Right hindlimb (tissue), 1 donor: ENCODE measurements at places on chromosomes 5 and 9.

- DNase-seq: peak; percentile 70
These were observed 320.2 kb downstream of the NFIB start for GRCh38 chr9:13993632-13994185.

DNA sequence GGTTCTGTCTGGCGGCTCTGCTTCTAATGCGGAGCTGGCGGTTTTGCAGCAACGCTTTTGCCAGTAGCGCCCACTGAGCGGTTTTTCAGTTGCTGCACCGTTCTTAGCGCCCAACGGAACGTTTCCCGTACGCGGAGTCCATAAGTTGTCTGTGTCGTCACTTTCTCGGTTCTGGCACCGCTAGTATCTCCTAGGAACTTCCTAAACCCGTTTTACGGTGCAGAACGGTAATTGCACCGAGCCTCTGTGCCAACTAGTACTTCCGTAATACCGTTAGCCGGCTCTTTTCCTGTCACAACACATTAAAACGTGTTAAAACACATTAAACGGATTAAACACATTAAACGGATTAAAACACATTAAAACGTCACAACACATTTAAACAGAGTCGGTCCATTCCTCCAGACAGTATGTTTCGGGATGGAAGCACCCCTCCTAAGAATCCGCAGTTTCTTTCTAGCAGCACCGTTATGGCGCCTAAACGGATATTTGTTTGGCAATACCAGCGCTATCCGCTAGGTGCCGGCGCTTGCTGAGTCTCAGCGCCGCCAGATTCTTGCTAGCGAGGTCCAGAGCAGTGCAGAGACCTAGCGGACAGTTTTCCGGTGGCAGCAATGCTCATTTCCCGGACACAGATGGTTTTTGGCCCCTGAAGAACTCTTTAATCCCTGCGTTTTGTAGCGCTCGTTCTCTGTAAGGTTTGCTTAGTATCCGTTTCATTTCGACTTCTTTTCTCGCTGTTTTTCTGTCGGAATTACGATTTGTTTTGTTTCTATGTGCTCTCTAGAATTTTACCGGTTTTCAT, 45.4 kb downstream of the ANXA2R start:
- DNase-seq: peak; percentile 92

DNA sequence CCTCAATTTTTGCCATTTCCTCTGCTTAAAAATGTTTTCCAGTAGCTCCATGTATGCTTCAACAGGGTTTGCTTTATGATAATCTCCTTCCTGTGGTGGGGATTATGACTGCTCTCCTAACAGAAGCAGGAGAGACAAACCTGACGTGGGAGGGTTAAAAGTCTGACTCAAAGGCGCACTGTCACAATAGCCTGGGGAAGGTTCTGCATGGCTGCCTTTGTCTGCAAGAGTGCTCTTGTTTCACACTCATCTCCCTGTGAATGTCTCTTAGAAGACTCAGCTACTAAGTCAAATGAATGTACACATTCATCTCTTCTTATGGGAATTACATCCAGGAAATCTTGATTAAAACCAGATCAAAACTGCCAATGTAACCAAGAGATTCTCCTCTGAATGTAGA, 90.9 kb upstream of the MTAP start:
- no peak for DNase-seq

DNA sequence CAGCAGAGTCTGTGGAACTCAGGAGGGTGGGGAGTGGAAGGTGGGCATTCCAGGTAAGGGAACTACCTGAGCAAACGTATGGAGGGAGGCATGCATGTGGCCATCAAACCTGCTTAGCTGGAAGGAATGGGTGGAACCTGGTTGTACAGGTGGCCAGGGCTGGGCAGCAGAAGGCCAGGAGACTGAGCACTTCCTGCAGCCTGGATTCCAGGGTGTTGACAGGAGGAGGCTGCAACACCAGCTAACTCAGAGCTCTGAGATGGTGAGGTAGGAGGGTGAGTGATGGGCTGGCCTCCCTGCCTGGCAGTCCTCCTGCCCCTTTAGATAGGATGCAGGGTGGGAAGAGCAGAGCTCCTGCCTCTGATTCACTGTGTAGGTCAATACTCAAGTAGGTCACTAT, 92.5 kb upstream of the CPEB4 start:
- no peak for DNase-seq

DNA sequence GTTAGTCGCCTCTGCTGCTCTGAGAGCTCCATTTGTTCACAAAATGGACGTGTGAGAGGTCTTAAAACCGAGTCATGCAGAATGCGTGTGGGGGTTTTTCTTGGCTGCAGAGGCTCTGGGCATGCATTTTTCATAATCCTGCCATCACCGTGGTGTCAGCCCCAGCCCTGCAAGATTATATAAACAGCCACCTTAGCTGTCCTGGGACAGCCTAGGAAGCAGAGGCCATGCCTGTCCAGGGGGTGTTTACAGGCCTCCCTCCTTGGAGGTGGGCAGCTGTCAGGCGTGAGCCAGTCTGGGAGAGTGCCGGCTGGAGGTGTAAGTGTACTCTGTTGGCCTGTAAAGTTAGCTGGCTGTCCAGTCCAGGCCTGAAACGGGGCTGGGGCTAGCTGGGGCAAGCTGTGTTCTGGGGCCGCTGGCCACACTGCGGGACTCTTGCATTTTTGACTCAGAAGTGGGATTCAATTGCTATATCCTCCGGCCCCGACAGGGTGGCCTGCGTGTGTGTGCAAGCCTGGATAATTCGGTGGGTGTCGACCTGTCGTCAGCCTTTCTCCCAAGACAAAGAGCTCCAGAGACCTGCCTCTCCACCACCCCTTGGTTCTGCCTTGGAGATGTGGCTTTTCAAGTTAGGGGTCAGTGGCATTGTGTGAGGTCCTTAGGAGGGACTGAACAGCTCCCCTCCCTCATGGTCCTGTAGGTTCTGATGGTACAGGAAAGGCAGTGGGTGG, 2.4 kb downstream of the WNK2 start:
- DNase-seq: no peak

DNA sequence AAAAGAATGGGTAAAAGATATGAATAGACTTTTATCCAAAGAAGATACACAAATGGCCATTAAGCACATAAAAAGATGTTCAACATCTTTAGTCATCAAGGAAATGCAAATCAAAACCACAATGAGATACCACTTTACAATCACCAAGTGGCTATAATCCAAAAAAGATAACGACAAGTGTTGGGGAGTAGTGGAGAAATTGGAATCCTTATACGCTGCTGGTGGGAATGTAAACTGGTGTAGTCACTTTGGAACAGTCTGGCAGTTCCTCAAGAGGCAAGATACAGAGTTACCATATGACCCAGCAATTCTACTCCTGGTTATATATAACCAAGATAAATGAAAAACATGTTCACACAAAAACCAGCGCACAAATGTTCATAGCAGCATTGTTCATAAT, 234.9 kb downstream of the SPATA31D1 start:
- DNase-seq: no peak

- DNase-seq: no peak
These were observed 226.6 kb upstream of the ADCY2 start for GRCh38 chr5:7169240-7169878.

- no peak for DNase-seq
These were observed 100.9 kb downstream of the SEMA6A start for GRCh38 chr5:116473706-116474105.

GRCh38 chr9:126705767-126706697, 92.3 kb downstream of the LMX1B start:
- peak; percentile 14 for DNase-seq

DNA sequence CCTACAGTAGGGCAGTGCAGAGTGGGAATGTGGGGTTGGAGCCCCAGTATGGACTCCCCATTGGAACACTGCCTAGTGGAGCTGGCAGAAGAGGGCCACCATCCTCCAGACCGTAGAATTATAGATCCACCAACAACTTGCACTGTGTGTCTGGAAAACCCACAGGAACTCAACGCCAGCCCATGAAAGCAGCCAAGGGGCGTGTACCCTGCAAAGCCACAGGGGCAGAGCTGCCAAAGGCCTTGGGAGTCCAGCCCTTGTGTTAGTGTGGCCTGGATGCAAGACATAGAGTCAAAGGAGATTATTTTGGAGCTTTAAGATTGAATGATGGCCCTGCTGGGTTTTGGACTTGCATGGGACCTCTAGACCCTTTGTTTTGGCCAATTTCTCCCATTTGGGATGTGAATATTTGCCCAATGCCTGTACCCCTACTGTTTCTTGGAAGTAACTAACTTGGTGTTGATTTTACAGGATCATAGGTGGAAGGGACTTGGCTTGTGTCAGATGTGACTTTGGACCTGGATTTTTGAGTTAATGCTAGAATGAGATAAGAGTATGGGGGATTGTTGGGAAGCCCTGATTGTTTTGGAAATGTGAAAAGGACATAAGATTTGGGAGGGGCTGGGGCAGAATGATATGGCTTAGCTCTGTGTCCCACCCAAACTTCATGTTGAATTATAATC, 266.8 kb downstream of the SEMA5A start:
- peak; percentile 51 for DNase-seq

DNA sequence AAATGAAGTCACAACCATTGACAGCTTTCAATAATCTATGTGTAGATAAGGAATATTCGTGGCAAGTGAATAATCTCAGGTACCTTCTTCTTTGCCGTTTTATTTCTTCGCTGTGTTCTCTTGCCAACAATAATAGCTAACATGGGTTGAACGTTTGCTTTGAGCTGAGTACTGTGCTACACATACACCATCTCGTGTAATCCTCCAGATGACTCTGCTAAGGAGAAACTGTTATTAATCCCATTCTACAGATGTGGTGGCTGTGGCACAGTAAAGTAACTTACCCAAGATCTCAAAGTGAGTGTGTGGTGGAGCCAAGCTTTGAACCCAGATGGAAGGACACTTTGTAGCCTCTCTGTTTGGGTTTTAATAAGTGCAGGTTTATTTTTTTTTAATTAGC, 179.7 kb downstream of the C9orf152 start:
- no peak for DNase-seq

- no peak for DNase-seq
These were observed 90.8 kb downstream of the PCDH1 start for GRCh38 chr5:141787376-141787775.

DNA sequence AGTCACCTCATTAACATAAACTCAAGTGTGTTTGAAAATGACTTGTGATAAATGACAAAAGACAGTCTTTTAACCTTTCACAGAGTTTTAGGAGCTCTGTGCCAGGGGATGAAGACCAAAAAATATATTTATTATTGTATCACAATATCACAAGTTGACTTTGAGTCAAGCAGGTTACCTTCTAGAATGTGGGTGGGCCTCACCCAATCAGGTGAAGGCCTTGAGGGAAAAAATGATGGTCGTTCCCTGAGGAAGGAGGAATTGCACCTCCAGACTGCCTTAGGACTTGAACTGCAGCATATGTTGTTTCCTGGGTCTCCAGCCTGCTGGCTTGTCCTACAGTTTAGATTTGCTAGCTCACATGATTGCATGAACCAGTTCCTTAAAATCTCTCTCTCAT, 41.6 kb upstream of the PANK3 start:
- DNase-seq: no peak

- peak; percentile 9 for DNase-seq
These were observed 53.8 kb downstream of the HRH2 start for GRCh38 chr5:175711472-175712312.

DNA sequence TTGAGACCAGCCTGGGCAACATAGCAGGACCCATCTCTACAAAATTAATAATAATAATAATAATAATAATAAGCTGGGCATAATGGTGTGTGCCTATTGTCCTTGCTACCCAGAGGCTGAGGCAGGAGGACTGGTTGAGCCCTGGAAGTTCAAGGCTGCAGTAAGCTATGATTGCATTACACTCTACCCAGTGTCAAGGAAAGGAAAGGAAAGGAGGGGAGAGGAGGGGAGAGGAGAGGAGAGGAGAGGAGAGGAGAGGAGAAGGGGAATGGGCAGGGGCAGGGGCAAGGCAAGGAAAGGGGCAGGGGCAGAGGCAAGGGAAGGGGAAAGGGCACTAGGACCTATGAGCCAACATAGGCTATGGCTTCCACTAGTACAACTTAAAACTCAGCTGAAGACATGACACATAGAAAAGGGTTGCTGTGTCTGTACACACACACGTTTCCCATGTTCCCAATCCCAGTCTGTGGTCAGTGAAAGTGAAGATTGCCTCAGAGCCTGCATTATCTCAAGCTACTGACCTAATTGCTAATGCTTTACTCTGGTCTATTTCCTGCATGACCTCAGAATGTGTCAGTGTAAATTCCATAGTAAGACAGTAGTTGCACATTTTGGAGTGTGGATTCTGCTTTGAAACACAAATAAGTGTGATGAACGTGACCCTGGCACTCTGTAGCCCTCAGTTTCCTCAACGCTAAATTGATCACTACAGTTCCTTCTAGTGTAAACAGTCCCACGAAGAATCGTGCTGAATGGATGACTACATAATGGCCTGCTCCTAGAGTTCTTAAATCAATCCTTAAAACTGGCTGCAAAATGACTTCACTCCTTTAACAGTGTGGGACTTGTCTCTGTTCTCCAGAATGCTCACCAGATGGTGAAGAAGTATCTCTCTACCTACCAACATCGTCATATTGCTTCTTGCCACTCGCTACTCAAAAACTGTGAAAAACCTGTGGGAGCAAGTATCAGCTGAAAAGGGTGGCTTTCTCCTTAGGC, 497.0 kb downstream of the RAB3C start:
- DNase-seq: no peak

GRCh38 chr5:11672385-11673085, 231.7 kb downstream of the CTNND2 start:
- no peak for DNase-seq

DNA sequence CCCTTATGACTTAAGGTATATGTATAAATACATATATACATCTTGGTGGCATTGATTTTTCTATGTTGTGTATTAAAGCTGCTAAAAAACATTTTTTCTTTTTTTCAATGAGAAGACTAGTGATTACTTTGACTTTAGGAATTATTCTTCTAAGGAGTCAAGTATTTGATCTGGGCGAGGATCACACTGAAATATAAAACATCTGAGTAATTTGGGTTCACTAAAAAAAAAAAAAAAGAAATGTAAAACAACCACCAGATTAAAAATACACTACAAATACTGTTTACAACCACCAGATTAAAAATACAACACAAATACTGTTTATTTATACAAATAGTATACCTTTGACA, 9.0 kb downstream of the UBAP1 start:
- no peak for DNase-seq

GRCh38 chr5:84599964-84600363, 215.3 kb upstream of the EDIL3 start:
- no peak for DNase-seq
